ENCODE measurements at places on chromosomes 6 and 20.
A peak's percentile ranks its signal among the peaks of the same experiment; 100 is the strongest.

DNA sequence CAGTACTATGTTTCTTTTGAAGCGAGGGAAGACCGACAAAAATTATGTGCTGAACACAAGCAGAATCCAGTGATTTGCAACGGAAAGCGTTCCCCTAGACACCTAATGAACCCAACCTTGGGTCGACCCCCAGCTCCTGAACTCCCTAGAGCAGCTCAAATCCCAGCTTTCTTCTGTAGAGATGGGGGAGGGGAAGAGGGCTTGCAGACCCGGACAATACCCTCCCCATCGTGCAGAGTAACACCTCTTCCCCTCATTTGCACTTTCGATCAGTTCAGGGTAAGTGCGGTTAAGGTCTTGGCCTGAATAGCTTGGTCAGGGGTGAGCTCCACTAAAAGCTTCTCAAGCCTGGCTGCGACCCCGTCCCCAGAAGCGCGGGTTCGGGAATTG lies 404 bp downstream of the CEP162 start:
- no peak for DNase-seq

GRCh38 chr6:32972353-32973143 lies 4.2 kb downstream of the BRD2 start:
- no peak for DNase-seq

DNA sequence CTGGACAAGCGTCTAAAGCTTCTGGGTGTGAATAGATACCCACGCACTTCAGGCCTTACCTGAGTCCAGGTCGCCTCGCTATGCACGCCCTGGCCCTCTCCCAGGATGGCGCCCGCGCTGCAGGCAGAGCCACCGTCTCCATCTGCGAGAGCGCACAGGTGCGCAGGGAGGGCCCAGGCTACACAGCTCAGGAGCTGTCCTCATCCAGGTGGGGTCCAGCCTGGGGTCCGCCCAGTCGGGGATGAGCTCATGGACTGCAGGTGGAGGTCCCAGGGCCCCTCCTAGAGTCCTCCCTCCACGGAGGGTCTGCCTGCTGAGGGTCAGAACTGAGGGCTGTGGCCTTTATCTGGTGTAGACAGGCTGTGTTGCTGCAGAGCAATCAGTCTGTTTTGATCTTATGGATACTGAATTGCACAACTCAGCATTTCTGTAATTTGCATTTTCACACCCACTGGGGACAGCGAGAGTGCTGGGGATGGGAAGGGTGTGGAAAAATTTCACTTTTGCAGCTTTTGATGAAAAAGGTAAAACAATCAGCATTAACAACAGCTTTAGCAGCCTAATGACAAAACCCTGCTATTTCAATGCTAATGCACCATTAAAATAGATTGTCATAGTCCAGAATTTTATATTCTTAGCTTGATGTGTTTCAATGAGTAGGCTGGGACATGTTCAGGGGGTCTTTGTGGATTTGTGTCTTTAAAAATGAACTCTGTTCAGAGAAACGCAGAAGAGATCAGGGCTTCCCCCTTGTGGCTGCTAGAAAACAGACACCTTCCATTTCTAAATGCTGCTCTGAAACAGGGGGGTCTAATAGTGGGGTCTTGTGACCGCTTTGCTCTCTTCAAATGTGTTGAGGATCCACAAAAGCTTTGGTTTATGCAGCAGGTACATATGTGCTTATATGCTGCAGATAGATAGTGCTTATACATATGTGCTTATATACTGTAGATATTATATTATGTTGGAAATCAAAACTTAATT lies 77.8 kb upstream of the PHACTR3 start:
- DNase-seq, result no peak

DNA sequence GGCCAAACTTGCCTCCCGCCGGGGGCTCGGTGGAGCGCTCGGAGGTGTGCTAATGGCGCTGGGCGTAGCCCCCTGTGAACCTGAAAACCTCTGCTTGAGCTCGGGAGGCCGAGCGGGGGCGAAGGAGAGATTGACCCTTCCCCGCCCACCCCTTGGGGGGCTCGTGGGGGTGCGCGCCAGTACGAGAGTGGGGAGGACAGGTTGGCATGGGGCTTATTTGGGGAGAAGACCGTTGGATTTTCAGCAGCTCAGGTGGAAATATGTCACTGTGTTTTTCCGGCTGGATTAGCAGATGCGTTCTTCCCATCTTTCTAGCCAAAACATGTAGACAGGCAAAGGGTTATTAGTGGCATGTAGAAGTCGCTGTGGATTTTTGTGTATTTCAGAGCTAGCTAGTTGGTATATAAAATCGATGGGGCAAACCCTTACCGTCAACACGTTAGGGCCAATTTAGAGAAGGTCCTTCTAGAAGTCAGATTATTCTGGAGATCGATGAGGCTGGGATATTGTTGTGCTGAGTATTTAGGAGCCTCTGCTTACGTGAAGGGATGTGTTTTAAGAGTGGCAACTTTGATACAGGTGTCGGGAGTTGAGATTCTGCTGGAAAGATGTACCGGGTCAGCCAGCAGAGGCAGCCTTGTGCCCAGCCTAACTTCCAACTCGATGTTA lies 525 bp downstream of the NCOA7 start:
- DNase-seq, result peak; percentile 33

GRCh38 chr6:150667977-150668716 lies 68.5 kb downstream of the PLEKHG1 start:
- DNase-seq, result peak; percentile 93

- no peak for DNase-seq
Measured at GRCh38 chr6:63804381-63804956, 168.9 kb downstream of the PHF3 start.

- DNase-seq, result no peak
Measured at GRCh38 chr6:107965746-107966145, 7.7 kb upstream of the SEC63 start.

DNA sequence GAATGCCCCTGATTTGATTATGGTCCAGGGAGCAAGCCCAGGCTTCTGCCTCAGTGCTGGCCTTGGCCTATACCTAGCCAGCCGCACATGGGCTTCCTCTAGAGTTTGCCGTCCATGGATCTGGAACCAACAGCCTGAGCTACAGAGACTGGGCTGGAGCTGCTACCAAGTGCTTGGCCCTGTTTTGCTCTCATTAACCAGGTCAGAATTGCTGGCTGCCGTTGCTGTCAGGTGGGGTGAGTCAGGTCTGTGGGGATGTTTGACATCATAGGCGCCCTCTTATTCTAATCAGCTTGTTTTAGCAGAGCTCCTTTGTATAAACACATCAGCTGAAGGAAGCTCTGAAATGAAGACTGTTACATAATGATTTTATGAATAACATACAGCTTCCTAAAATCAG lies 83.1 kb upstream of the PHACTR2 start:
- no peak for DNase-seq

GRCh38 chr6:157265635-157266034 lies 57.7 kb downstream of the TMEM242 start:
- DNase-seq, result no peak

- no peak for DNase-seq
Measured at GRCh38 chr20:5033566-5033965, 32.3 kb upstream of the SLC23A2 start.

GRCh38 chr6:34920097-34920496 lies 31.0 kb downstream of the ANKS1A start:
- no peak for DNase-seq

GRCh38 chr6:100987556-100987955 lies 106.4 kb upstream of the ASCC3 start:
- DNase-seq, result no peak

DNA sequence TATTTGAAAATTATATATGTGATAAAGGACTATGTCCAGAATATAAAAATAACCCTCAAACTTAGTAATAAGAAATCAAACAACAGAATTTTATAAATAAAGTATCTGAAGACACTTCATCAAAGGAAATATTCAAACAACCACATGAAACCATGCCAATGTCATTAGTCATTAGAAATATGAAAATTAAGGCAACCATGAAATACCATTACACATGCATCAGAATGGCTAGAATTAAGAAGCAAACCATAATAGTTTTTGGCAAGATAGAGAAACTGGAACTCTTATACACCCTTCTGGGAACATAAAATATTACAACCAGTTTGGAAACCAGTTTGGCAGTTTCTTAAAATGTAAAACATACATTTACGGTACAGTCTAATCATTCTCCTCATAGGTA lies 137.2 kb upstream of the ADGRB3 start:
- no peak for DNase-seq

DNA sequence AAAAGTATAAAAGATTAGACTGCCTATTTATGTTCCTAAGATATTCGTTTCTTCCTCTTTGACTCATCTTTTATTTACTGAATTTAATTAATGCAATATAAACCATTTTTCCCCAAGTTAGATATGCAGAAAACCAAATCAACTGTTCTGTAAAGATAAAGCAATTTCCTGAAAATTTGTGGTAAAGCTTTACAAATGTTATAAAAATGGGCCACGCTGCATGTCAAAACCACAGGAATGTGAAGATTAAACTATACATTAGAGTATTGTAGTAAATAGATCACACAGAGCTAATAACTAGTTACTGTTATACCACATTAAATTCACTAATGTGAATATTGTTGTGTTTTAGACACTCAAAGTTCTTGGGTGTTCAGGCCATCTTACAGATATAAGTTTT lies 83.4 kb downstream of the OPN5 start:
- DNase-seq, result no peak

DNA sequence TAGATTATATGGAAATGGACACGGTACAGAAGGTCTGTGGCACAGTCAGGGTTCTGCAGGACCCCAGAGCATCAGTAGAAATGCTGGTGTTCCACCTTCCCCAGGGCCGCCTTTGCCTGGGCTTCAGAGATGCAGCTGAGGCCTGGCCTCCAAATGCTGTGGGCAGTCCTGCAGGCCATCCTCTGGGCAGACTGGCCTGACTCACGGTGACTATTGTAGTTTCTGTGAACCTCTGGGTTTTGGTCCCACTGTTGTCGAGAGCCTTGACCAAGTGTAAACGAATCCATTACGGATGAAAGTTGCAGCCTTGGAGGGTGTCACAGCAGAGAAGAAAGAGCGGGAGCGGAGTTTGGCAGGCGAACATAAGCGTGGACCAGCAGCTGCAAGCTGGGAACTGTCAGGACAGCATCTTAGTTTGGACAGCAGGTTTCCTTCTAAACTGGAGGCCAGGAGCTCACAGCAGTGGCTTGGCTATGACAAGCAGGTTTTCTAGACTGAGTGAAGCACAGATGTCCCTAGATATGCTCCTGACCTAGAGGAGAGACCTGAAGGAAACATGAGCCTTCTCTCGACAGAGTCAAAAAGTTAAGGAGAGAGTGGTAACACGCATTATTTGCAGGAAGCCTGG lies 46.2 kb upstream of the BCLAF1 start:
- peak; percentile 49 for DNase-seq

DNA sequence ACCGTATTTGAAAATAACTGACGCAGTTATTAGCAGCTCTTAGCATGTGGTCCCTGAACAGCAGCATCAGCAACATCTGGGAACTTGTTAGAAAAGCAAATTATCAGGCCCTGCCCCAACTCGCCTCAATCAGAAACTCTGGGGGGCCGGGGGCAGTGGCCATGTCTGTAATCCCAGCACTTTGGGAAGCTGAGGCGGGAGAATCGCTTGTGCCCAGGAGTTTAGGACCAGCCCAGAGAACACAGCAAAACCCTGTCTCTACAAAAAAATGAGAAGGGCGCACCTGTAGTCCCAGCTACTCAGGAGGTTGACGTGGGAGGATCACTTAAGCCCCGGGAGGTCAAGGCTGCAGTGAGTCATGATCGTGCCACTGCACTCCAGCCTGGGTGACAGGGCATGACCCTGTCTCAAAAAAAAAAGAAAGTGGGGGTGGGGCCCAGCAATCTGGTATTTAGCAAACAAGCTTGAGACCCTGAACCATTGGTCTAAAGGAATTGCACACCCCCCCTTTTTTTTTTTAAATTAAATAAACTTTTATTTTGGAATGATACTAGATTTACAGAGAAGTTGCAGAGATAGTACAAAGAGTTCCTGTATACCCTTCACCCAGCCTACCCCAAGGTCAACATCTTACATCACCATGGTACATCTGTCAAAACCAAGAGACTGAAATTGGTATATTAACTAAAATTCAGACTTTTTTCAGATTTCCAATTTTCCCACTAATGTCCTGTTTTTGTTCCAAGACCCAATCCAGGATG lies 6.7 kb downstream of the SRXN1 start:
- DNase-seq, result no peak

GRCh38 chr6:128410584-128410983 lies 109.8 kb downstream of the PTPRK start:
- DNase-seq, result no peak

- no peak for DNase-seq
Measured at GRCh38 chr6:137271245-137272183, 52.3 kb upstream of the IFNGR1 start.

DNA sequence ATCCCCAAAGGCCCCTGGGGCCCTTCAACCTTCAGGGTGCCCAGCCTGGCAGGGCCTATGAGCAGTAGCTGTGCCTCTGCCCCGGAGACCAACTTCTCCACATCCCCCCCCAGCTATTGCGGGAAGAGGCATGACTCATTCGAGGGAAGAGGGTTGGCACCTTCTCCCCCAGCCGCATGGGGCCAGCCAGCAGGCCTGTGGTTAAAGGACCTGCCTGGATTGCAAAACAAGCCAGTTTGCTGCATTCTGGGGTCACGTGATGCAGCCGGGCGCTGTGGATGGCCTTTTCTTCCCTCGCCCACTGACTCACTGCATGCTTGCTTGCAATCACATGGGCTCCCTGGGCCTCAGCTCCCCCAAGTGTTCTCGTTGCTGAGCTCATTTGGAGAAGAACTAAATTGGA lies 182.5 kb downstream of the MAFB start:
- peak; percentile 75 for DNase-seq

DNA sequence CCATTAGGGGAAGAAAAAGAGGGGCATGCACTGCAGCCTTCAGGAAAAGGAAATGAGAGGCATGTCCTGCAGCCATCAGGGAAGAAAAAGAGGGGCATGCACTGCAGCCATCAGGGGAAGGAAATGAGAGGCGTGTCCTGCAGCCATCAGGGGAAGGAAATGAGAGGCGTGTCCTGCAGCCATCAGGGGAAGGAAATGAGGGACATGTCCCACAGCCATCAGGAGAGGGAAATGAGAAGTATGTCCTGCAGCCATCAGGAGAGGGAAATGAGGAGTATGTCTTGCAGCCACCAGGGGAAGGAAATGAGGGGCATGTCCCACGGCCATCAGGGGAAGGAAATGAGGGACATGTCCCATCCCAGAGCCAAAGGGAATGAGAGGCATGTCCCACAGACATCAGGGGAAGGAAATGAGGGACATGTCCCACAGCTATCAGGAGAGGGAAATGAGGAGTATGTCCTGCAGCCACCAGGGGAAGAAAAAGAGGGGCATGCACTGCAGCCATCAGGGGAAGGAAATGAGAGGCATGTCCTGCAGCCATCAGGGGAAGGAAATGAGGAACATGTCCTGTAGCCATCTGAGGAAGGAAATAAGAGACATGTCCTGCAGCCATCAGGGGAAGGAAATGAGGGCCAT lies 52.0 kb downstream of the PSMB1 start:
- DNase-seq, result no peak

DNA sequence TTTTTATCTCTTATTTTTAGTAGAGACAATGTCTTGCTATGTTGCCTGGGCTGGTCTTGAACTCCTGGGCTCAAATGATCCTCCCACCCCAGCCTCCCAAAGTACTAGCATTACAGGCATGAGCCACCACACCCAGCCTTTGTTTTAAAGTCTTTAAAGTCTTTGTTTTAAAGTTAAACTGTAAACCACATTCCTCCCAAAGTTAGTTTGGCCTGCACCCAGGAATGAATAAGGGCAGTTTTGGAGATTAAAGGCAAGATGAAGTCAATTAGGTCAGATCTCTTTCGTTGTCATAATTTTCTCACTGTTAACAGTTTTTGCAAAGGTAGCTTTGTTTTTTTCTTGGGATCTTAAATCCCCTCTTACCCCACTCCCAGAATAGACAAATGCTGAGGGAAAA lies 63.8 kb downstream of the UBR2 start:
- DNase-seq, result no peak

GRCh38 chr6:90960324-90960723 lies 373.5 kb upstream of the MAP3K7 start:
- no peak for DNase-seq

GRCh38 chr6:84953111-84953755 lies 188.8 kb upstream of the TBX18 start:
- no peak for DNase-seq
